BE2C (cell line): ENCODE measurements at places on chromosomes 6 and 20.

DNA sequence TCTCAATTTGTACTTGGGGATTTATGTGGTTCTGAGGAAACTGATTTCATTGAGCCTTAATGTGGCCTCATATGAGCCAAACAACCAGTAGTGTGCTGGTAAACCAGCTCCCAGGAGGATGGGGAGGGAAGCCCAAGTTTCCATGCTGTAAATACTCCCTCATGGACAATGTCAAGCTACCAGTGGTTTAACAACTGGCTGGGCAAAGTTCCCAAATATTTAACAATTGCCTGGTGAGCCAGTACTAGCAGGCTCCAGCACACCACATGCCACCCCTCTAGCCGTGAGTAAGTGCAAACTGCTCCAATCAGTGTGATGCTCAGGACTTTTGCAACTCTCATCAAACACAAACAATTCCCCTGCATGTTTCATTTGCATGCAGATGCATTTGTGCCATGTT is 19.2 kb upstream of the CDKN1A start:
- DNase-seq, result no peak

- no peak for DNase-seq
These were observed 98.5 kb downstream of the PRDM1 start for GRCh38 chr6:106184629-106185028.

GRCh38 chr6:116528133-116528532 is 16.7 kb downstream of the CALHM5 start:
- DNase-seq, result no peak

DNA sequence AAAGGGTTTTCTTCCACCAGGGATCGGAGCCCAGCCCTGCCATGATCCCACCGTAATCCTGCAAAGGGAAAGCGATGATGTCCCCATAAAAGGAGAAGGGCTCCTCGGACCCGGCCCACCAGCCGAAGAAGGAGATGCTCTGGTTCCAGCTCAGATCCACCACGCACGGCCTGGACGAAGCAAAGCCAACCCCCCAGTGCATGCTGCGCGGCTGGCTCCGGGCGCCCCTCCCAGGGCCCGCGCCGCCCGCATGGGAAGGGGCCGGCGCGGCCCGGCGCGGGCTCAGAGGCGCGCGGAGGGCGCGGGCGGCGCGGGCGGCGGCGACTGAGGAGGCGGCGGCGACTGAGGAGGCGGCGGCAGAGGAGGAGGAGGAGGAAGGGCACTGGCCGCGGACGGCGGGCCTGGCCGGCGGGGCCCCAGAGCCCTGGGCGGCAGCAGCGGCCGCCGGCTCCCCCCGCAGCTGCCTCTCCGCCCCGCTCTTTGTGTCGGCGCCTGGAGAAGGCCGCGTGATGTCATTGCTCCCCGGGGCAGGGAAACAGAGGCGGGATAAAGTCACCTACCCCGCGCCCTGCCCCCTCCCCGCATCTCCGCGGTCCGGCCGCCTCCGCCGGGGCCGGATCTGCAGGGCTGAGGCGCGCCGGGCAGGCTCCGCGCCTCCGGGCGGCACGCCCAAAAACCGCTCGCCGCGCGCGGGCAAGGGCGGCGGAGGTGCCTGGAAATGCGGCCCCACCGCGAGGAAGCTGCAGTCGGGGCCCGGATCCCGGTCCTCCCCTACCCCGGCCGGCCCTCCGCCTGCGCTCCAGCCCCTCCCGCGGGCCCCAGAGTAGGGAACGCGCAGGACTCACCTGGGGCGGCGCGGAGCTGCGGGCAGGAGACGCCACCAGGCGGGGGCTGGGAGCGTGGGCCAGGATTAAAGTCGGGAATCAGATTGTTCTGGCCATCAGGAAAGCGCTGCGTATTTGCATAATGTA is at the start of gene FAXC:
TSS of gene FAXC (minus strand) at position 504 of the 971 bp plus-strand sequence. CDS start at position 202, 302 bp downstream.
- DNase-seq, result peak; percentile 72

GRCh38 chr20:1892119-1892385 is 3.2 kb upstream of the SIRPA start:
- DNase-seq, result no peak
